ENCODE measurements at places on chromosomes 3 and 15. TPM values are rescaled to one million over a fixed set of nuclear protein-coding genes. Genes with fewer than 3 reads are reported as not detected.
A peak's percentile ranks its signal among the peaks of the same experiment; 100 is the strongest.

- DNase-seq = no peak
Observed at GRCh38 chr3:21573291-21573690, 177.7 kb downstream of the ZNF385D start.

GRCh38 chr3:98612587-98612986, 19.2 kb upstream of the CPOX start:
- DNase-seq = no peak

The KBTBD12 gene
- not detected for total RNA-seq

GRCh38 chr3:98233468-98233867, 30.6 kb upstream of the OR5H6 start:
- DNase-seq = no peak

- no peak for DNase-seq
Observed at GRCh38 chr15:76199106-76200082, 111.9 kb downstream of the ETFA start.

The ACAN gene
- total RNA-seq = not detected

GRCh38 chr15:64288999-64289398, 67.0 kb downstream of the CSNK1G1 start:
- no peak for DNase-seq

The CAPN7 gene
- total RNA-seq = 28.1 TPM

GRCh38 chr15:41401904-41402267, 410 bp downstream of the NDUFAF1 start:
- no peak for DNase-seq

The PPIB gene
- 308 TPM for total RNA-seq

DNA sequence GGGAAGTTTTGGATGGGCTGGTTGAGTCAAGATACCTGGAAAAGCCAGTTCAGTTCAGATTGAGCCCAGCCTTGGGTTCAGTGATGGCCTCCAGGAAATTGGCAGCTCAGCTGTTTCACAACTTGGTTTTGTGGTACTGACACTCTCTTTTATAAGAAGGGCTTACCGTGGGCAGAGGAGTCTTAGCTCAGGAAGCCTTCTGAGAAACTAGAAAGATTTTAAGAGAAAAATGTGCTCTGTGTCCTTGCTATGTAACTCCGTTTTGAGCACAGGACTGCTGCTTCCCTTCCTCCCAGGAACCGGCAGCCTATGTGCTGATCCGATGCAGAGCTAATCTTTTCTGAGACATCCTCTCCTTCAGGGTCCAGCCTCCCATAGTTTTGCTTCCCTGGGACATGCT, 46.6 kb upstream of the RASGRP1 start:
- DNase-seq = peak; percentile 86

GRCh38 chr3:11118181-11118682, 36.1 kb upstream of the HRH1 start:
- DNase-seq = no peak

The TPRG1 gene
- total RNA-seq = 10.5 TPM

DNA sequence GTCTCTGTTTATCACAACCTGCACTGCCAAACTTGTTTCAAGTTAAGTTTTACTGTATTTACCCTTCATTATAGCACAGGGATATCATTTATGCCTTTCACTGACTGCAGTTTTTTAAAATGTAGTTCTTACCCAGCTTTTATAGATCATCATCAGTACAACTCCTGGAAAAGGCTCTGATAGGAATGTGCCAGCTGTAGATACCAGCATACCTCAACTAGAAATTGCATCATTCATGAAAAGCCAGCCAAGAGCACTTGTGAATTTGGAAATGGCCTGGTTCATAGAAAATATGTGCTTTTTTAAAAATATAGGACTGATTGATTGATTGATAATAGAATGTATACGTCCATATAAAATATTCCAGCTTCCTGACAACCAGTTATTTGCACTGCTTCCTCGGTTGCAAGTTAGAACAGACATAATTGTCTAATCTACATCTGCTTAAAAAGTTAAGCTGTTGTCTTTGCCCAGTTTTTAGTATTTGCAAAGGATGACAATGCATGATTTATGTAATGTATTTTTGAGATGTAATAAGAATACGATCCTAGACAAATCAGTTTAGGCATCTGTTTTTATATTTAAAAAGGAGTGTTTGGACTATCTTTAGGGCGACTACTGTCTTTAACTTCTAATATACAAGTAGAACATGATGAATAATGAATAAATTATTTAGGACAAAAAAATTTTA, 58.5 kb downstream of the DCUN1D1 start:
- DNase-seq = no peak

DNA sequence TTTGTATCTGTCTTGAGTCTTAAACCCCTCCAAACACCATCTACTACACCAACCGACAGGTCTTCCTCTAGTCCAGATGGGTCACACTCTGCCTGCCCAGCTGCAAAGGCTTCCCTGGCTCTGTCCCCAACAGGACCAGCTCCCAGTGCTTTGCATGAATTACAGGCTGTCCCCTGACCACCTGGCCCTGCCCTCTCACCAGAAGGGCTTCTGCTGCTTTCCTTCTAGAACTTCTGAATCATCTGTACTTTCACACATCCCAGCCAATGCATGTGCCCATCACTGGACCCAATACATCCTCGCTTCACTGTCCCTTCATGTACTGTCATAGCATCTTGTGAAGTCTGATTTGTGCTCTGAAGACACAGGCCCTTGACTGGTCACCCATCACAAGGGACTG, 53.6 kb downstream of the HOMER2 start:
- no peak for DNase-seq

- no peak for DNase-seq
Observed at GRCh38 chr3:69360690-69361089, 25.2 kb downstream of the FRMD4B start.

GRCh38 chr3:160968761-160969160, 136.4 kb downstream of the B3GALNT1 start:
- DNase-seq = no peak

- no peak for DNase-seq
Observed at GRCh38 chr3:14531856-14532395, 8.2 kb downstream of the GRIP2 start.

The ATP8B4 gene
- total RNA-seq = 69.2 TPM

- DNase-seq = no peak
Observed at GRCh38 chr3:52827866-52828376, 2.6 kb downstream of the ITIH4 start.

The AGBL1 gene
- total RNA-seq = not detected

The GLCE gene
- 3.8 TPM for total RNA-seq

DNA sequence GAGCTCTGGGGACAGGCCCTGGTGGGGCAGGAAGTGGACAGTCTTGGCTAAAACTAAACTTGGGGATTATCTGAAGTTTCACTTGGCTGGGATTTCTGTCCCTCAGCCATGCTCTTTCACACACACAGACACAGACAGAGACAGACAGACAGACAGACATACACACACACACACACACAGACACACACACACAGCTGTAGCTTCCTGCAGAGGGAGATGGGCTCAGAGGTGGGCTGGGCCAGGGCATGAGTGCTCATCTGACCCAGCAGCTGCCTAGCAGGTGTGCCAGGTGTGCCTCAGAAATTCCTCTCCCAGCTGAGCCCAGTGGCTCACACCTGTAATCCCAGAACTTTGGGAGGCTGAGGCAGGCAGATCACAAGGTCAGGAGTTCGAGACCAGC, 3.3 kb downstream of the RHOV start:
- DNase-seq = no peak

GRCh38 chr3:16888785-16889607, 4.2 kb downstream of the PLCL2 start:
- peak; percentile 64 for DNase-seq

The ERICH6 gene
- not detected for total RNA-seq

GRCh38 chr3:57179580-57180410, 14.6 kb upstream of the IL17RD start:
- DNase-seq = no peak

The KPNA4 gene
- 51.8 TPM for total RNA-seq

DNA sequence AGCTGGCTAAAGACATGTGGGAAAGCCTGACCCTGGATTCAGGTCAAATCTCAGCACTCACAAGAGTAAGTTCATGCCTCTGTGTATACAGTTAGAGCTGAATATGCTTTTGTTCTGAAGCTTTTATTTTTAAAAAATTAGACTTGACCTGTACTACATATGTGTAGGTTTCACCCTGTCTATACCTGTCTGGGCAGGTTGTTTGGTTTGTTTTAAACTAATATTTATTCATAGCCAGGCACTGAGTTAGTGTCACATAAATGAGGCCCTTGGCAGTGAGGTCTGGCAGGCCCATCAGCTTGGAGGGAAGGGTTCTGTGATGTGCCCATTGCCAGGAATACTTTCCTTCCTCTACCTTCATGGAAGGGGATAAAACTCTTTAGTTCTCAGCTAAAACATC, 1.9 kb downstream of the DNAJA4 start:
- DNase-seq = no peak

DNA sequence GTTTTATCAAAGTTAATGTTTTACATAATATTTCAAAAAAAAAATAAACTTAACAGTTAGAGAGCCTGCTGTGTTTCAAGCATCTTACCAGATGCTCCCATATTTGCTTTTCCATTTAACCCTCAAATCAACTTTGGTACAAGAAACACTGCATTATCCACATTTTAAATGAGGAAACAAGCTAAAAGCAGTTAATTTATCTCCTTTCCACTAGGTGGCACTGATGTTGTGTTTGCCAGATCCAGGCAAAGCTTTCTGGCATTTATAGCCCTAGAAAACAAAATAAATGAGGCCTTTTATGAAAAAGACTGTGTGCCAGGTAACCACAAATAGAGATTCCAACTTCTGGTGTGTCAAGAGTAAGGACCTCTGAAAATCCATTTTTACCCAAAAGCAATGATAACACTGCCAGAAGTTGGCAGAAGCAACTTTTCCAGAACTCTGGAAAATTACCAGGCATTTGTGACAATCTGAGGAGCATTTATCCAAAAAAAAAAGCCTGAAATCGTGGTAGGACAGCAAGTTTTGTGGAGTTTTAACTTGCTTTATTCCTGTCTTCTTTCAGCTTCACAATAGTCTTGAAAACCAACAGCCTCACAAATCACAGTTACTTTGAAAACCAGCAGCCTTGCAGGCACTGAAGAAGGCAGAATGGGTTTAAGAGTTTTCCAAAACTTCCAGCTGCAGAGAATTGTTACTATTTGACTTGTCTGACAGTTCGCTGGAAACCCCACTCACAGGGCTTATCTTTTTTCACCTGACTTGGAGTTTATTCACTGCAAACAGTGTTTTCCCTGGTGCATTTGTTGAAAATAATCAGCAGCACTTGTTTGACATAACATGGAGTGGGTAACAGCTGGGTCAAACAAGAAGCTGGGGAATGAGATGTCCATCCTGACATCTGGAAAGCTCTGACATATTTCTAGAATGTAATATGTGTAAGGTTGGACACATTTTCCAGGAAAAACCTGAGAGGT, 9.2 kb downstream of the FAM162A start:
- no peak for DNase-seq

The CASR gene
- total RNA-seq = not detected

The RETNLB gene
- total RNA-seq = not detected

DNA sequence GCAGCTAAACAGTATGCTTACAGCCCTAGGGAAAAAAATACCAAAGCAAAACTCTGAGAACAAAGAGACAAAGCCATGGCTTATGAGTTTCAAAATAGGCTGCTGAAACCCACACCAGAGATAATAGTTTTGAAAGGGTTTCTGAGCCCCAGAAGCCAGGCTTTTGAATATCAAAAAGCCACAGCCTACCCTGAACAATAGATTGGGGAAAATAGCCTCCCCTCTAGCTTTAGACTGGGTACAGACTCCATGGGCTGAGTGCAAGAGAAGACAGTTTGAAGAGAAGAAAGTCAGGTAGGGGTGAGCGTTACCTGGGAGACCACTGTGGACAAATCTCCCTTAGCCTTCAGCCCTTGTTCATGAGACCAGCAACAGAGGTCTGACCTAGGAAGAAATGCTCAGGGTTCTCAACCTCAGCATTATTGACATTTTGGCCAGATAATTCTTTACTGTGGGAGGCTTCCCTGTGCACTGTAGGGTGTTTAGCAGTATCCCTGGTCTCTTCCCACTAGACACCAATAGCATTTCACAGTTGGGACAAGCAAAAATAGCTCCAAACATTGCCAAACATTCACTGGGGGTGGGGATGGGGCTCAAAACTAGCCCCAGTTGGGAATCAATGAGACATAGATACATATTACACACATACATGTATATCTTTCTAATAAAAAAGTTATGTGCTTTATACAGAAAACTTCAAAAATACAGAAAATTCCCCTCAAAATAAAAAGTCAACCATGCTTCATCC, 11.6 kb upstream of the TAFA4 start:
- DNase-seq = no peak

DNA sequence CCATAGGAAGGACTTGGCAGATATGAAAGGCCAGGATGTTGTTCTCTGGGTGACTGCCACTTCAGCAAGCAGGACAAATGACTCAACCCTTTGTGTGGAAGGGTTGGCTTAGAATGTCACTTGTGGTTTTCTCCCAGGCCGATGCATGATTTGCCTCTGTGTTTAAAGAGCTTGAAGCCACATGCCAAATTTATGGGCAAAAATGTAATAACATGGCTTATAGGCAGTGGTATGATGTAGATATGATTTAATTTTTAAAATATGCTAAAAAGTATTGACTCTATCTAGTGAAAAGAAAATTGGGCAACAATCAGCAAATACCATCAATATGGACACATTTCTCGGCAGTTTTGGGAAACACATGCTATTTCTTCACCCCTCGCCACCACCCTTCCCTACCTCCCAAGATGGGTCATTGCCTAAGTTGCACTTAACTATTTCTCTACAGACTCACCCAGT, 114.6 kb downstream of the CYP19A1 start:
- DNase-seq = no peak

The GOLGA8J gene
- 1.1 TPM for total RNA-seq

- no peak for DNase-seq
Observed at GRCh38 chr3:122880624-122881023, 85.8 kb downstream of the SLC49A4 start.

The STAC gene
- not detected for total RNA-seq

The SLC22A14 gene
- total RNA-seq = not detected

GRCh38 chr3:45596290-45596791, 1.8 kb downstream of the LIMD1 start:
- DNase-seq = no peak

DNA sequence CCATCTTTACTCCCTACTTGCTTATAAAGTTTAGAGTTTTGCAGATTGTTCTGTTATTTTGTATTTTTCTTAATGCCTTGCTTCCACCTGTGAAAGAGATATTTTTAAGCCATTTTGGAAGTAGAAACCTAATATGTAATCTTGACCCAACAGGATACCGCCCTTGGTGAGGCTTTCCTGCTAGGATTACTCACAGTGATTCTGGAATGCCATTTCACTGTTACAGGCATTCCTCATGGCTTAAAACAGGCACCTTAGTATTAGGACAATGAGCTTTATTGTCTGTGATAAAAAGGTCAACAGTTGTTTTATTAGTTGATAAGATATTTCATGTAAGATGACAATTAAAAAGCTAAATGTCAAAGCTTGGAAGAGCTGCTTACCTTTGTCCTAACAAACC, 58.2 kb downstream of the PHLDB2 start:
- DNase-seq = no peak

GRCh38 chr3:145889730-145890129, 271.3 kb downstream of the PLOD2 start:
- DNase-seq = no peak

DNA sequence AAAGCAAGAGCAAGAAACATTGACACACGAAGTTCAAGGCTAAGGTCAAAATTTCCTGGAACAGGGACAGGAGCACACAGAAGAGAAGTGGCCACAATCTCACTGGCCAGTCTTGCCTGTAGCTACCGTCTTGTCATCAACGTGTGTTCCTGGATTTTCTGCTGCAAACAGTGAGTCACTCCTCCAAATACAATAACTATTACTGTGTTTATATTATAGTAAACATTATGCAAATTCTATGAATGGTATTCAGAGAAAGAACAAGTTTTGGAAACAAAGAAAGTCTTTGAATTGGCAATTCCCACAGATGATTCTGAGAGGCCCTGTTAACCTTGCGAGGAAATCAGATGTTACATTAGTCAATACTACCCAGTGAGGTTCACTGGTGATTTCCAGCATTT, 220.5 kb downstream of the FAM43A start:
- no peak for DNase-seq

The C3orf22 gene
- total RNA-seq = not detected

Measured in activated CD8-positive, alpha-beta memory T cell treated with anti-CD3 and anti-CD28 coated beads, Interleukin-2, amount 10 ng/mL, durations not matched to agents 7 days and 5 days (primary cell).